ENCODE measurements at places on chromosomes 1 and 21.

DNA sequence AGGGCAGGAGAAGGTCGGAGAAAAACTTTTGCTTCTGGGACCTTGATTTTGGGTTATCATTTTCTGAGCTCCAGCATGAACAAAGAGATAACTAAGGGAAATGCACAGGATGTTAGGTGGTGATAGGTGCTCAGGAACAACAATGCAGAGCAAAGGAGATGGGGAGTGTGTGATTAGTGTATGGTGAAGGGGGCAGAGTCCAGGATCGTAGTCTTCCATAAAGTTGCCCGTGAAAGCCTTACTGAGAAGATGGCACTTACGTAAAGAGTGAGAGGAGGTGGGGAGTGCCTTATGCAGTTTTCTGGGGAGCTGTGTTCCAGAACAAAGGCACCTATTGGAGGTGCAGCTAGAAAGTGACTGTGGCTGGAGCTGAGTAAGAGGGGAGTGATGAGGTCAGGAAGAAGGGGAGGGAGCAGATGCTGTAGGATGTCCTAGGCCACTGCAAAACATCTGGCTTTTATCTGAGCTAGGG, 11.6 kb downstream of the KCNK1 start:
- DNase-seq = no peak

- no peak for DNase-seq
These were observed 234.1 kb downstream of the NCAM2 start for GRCh38 chr21:21232320-21232719.

GRCh38 chr1:214648801-214649200, 45.8 kb downstream of the CENPF start:
- no peak for DNase-seq

DNA sequence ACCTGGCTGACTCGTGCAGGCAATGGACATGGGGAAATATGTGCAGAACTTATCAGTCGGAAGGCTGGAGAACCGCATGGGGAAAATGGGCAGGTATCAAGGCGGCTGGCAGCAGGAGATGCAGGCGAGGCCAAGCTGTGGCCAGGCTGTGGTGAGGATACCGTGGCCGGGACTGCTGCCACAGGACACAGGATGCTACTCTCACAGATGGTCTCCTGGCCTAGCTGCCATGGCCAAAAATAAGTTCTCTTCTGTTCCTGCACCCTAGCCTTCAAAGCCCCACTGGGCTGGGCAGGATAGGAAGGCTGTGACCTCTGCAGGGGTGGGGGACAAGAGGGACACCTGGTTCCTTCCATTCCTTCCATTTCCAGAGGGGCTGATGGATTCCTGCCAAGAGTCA, 26.4 kb downstream of the TEX35 start:
- DNase-seq = no peak

GRCh38 chr1:201606096-201606495, 67.2 kb downstream of the NAV1 start:
- no peak for DNase-seq

DNA sequence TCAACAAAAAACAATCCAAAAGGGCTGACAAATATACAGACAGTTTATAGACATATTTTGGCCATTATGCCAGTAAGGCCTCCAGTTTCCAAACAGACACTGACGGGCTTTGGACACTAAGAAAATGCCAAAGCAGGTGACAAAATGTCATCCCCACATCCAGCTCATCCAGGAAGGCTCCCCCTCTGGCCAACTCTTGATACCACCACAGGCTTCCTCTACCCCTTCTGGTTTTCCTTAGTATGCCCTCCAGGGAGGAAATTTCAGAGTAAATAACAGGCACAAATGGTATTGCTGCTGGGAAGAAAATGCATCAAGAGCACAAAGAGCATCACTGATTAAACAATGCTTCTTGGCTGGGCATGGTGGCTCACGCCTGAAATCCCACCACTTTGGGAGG, 225.3 kb downstream of the VAV3 start:
- no peak for DNase-seq
